ENCODE measurements at places on chromosomes 4 and X. TPM values are rescaled to one million over a fixed set of nuclear protein-coding genes. Genes with fewer than 3 reads are reported as not detected.

- DNase-seq, result no peak
Measured at GRCh38 chrX:23341452-23341851, 6.8 kb downstream of the PTCHD1 start.

DNA sequence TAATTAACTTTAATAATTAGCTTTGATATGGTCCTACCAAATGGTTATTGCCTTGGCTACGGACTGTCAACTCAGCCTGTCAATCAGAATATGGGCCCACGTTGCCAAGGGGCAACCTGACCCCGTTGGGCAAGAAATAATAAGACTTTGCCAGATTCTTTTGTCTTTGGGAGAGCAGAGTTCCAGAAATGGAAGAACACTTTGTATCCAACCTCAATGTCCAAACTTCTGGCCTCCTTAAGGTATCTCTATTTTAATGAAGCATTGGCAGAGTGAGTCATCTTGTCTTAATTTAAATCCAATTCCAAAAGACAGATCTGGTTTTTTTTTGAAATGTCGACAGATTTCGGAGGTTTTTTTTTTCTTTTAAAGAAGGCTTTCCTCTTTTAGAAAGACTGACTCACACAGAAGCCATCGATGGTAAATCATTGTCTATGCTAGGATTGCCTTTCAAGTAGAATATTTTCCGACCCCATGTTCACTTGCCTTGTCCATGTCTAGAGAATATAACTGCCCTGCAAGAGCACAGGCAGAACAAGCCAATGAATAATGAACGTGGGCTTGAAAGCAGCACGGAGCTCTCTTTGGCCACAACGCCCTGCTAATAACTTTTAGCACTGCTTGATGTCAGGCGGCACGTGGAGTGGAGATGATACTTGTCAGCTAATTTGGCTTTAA, 190.3 kb upstream of the GATB start:
- no peak for DNase-seq

CPLX1 gene
- polyA plus RNA-seq, result 0.37 TPM

IRF2 gene
- 17.3 TPM for polyA plus RNA-seq

DNA sequence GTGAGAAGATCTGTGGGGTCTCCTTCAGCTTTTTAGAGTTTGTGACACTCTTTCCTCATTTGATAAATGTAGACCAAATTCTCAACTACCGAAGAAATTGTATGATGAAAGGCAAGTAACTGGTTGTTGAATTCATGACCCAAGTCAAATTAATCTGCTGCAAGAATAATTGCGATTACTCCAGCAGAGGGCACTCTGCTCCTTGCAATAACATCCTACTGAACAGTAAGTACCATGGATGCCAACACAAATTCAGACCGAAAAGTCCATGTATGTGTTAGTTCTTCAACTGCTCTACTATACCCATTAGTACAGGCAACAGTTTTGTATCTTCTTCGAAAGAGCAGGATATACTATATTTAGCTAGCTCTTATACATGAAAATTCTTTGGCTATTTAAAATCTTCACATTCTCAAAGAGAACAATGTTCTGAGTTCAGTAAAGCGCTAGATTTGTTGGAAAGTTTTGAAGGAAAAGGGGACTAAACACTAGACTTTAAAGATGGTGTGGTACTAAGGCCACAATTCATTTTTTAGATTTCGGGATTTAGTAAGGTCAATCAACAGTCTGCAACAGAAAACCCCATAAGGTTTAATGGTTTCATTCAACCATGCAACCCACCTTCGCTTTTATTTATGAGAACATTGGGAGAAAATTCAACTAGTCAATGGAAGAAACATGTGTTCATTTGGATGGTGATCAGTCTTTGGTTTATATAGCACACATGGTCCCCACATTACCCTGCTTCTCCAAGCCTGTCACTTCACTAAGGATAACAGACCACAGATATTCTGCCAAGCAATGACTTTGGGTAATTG, 105.4 kb upstream of the TBC1D9 start:
- DNase-seq, result peak; percentile 92

DNA sequence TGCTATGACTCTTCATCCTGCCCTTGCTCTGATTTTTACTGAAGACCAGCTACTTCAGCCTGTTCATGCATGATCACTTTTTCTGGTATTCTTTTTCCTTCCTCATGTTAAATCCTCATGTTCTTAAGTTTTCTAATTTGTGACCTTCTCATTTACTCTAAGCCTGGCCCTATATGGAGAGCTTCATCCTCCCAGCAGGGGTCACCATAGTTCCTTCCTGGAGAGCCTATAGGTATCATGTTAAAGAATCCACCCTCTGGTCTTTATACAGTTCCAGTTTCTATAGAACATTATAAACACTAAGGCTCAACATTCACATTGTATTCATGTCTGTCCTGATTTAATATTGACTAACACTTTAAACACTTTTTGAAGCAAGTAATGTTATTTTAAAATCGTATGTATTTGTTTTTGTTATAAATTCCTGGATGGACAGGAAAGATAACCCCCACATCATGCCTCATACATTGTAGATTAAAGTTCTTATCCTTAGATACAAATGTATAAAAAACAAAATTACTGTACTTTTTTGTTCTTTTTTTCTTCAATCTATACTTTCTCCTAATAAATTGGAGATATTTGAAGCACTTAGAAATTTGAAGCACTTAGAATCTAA, 53.8 kb upstream of the OTUD4 start:
- peak; percentile 83 for DNase-seq

DNA sequence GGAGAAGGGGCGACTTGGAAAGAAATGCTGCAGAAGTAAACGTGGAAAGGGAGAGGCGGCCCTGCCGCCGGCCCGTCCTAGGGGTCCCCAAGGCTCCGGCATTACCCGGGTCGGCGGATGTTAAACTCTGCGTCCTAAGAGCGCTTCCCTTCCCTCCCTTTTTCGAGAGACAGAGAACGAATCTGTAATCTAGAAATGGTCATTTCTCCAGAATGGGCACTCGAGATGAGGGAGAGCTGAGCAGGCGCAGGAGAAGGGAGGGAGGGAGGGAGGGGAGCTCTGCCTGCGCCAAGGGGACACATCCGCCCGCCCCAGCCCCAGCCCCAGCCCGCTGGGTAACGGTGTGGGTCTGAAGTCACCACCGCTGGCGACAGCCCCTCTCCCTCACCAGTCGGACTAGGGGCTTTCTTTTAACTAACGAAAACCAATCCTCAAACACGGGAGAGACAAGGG, 1.7 kb downstream of the HCFC1 start:
- no peak for DNase-seq

C4orf50 gene
- polyA plus RNA-seq, result not detected

GRCh38 chr4:107893171-107894137, 37.9 kb upstream of the CYP2U1 start:
- no peak for DNase-seq

ARHGAP4 gene
- 84.8 TPM for polyA plus RNA-seq

SPANXD gene
- not detected for polyA plus RNA-seq

TMEM271 gene
- not detected for polyA plus RNA-seq

CCDC120 gene
- 4.6 TPM for polyA plus RNA-seq

DNA sequence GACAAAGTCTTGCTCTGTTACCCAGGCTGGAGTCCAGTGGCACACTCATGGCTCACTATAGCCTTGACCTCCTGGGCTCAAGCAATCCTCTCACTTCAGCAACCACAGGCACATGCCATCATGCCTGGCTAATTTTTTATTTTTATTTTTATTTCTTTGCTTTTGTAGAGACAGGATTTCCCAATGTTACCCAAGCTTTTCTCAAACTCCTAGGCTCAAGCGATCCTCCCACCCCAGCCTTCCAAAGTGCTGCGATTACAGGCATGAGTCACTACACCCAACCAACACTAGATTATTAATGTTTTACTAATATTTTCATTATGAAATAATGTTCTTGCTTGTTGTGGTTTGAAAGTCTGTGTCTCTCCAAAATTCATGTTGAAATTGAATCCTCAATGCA, 5.2 kb upstream of the ACTRT1 start:
- no peak for DNase-seq

DNA sequence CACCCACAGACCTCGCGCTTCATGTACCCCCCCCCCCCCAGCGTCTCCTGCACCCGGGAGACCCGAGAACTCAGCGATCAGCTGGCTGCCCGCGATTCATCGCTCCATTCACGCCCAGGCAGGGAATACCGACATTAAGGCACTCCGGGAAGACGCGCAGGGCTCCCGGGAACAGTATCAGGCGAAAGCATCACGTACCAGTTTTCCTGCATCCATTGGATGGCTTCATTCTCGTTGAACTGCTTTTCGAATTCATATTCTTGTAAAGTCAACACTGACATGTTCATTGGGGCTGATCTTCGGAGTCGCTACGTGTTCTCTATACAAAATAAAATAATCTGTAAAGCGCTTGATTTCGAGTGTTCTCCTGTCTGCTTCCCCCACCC, 373 bp downstream of the ELOVL6 start:
- DNase-seq, result peak; percentile 44

CCDC158 gene
- 0.79 TPM for polyA plus RNA-seq

SLC10A4 gene
- polyA plus RNA-seq, result 0.60 TPM

GRCh38 chrX:3462166-3462508, 115.7 kb upstream of the MXRA5 start:
- no peak for DNase-seq

DNA sequence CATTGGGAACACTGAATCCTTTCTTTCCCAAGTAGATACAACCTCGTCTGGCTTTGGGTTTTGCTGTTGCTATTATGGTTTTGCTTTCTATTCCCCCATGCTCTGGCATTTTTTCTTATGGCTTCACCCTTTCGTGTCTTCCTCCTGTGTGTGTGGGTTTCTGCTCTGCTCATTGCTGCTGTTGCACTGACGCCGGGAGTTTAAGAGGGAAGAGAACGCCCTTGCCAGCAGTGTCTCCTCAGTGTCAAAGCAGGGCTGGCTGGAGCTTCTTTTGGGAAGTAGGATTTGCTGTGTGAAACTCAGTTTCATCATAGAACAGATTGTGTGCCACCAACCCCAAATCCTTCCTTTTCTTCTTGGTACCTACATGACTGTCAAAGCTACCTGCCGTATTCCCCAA, 63.7 kb downstream of the CLDN22 start:
- DNase-seq, result no peak

- no peak for DNase-seq
Measured at GRCh38 chr4:65658117-65658516, 12.2 kb downstream of the EPHA5 start.

DNA sequence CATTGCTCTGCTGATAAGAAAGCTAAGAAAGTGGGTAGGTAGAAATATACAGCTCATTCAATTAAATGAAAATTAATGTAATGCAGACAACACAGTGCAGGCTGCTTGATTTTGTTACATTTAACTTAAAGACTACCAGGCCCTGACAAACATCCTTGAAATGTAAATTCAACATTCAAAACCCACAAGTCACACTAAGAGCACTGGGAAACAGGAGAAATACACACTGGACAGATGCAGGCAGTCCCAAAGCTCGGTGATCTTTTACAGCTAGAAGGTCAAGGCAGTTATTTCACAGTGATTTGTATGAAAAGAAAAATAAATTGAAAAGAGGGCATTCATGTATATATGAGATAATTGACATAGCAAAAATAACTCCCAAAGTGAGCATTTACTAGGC, 94.3 kb upstream of the PLAC1 start:
- no peak for DNase-seq

- no peak for DNase-seq
Measured at GRCh38 chr4:181161669-181162068, 1081.5 kb upstream of the TENM3 start.

- peak; percentile 48 for DNase-seq
Measured at GRCh38 chr4:126800575-126801141, 832.1 kb upstream of the INTU start.

DNA sequence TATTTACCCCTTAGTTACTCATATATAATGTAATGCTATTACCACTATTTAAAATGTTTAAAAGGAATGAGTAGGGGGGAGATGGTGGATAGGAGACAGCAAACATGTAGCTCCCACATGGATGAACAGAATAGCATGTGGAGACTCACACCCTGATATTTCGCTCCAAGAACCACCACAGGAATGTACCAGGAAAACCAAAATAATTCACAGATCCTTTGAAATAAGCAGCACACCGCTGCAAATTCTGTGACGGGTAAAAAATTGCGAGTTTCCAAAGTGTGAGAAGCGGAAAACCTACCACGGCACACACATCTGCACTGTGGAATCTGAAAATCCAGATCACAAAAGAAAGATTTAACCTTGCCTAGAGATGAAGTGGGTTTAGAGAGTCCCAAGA, 428.2 kb downstream of the TLL1 start:
- DNase-seq, result no peak

GRCh38 chr4:25938787-25939186, 24.8 kb downstream of the SMIM20 start:
- DNase-seq, result peak; percentile 23

DNA sequence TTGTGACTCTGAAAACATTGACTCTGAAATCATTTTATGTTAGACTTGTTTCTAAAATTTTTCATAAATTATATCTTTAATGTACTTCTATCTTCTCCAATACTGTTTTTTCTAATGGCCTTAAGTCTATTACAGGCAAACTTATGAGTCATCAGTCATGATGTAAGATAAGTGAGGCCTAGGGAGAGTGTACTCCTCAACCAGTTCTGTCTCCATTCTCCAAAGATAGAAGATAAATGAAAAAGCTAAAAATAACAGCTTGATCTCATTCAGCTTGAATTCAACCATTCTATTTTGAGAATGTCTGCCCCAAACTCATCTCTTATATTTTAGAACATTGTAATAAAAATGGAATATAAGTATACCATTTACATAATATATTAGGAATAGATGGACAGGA, 34.5 kb downstream of the STBD1 start:
- peak; percentile 0 for DNase-seq

GRCh38 chr4:42306221-42307109, 90.8 kb upstream of the SHISA3 start:
- DNase-seq, result no peak

GRCh38 chrX:65607070-65607742, 60.2 kb upstream of the MSN start:
- DNase-seq, result no peak

DNA sequence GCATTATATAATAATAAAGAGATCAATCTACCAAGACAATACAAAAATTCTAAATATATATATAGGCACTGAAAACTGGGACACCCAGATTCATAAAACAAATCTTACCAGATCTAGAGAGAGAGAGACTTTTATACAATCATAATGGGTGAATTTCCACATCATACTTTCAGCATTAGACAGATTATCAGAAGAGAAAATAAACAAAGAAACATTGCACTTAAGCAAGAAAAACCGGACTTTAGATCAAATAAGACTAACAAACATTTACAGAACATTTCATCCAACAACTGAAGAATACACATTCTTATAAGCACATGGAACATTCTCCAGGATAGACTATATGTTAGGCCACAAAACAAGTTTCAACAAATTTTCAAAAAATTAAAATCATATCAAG, 245.1 kb downstream of the INPP4B start:
- no peak for DNase-seq

PHF8 gene
- polyA plus RNA-seq, result 12.6 TPM

DNA sequence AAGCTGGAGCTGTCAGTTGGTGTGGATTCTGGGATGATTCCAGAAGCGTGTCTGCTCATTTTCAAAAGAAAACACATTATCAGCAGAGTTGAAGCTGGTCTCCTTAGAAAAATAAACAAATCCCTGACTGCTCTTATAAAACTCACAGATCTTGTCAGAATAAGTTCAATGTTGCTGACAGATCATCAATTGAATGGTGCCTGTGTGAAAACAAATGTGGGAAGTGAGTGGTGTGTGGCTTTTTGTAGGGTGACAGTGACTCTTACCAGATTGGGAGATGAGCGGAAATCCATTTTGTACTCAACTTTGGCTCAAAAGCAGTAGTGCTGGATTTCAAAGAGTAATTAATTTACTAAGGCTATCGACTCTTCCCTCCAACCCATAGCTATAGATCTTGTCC, 807.8 kb downstream of the RAPGEF2 start:
- no peak for DNase-seq

GRCh38 chr4:88413801-88414200, 35.1 kb downstream of the HERC6 start:
- DNase-seq, result no peak
